ENCODE measurements at places on chromosomes 5 and 9. TPM values are rescaled to one million over a fixed set of nuclear protein-coding genes. Genes with fewer than 3 reads are reported as not detected.
A peak's percentile ranks its signal among the peaks of the same experiment; 100 is the strongest.

GRCh38 chr5:71786337-71787055 lies 67.4 kb downstream of the CARTPT start:
- no peak for DNase-seq

DNA sequence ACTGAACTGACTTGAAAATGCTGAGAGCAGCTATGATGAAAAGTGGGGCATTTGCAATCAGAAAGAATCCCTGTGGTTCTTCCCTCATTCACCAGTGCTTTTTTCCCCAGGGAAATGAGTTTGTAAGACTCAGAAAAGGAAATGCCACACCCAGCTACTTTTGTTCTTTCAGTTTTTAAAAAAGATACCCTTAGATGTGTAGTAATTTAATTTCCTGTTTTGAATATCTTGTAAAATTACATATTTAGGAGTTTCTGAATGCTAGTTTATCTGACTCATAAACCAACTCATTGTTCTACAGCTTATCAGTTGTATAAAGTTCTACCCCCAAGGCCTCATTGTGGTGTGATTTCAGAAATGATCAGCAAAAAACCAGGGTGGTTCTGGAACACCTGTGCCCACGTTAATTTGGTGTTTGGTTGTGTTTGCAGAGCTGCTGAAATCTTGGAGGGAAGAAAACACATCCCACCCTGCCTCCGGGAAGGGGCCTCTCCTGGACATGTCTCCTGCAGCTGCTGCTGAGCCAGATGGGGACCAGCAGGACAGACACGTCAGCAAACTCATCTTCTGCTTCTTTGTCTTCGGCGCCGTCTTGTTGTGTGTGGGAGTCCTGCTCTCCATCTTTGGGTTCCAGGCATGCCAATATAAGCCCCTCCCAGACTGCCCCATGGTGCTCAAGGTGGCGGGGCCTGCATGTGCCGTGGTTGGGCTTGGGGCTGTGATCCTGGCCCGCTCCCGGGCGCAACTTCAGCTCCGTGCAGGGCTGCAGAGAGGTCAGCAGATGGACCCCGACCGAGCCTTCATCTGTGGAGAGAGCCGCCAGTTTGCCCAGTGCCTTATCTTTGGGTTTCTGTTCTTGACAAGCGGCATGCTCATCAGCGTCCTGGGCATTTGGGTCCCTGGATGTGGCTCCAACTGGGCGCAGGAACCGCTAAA lies 2.8 kb downstream of the TMEM171 start:
- peak; percentile 38 for DNase-seq

- no peak for DNase-seq
Observed at GRCh38 chr5:97877588-97877987, 694.5 kb upstream of the RIOK2 start.

GRCh38 chr5:149852641-149853330 lies 91.8 kb downstream of the PDE6A start:
- DNase-seq: peak; percentile 72

- no peak for DNase-seq
Observed at GRCh38 chr5:166117072-166118066, 2174.1 kb upstream of the WWC1 start.

DNA sequence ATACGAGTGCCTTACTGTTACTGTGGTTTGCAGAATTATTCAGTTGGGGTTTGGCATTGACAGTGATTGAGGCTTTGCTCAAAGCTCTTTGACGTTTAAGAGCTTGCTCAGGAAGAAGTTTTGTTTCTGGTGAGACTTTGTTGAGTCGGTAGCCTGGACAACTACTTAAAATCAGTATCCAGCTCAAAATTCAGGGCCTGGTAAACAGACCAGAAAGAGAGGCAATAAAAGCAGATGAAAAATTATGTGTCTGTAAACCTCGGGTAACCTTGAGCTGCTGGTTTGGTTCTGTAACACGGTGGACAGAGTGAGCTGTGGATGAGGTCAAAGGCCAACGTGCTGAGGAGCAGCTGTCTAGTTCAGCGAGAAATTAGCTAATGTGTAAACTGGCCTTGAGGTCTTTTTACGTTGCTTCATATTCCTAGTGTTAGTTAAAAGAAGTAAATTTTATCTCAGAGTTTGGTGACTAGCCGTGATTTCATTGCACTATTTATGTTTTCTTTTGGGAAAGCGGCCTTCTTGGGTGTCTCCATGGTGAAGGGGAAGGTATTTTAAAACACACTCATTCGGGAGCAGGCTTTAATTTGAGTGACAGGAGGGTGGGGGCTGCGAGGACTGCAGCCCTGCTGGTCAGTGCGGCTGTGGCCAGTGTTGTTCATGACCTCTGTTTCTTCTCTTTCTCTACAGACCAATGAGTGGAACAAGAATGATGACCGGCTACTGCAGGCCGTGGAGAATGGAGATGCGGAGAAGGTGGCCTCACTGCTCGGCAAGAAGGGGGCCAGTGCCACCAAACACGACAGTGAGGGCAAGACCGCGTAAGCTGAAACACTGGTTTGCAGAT lies 82.0 kb upstream of the TTC23L start:
- DNase-seq: no peak

ENTREP1 gene
- total RNA-seq: not detected

DNA sequence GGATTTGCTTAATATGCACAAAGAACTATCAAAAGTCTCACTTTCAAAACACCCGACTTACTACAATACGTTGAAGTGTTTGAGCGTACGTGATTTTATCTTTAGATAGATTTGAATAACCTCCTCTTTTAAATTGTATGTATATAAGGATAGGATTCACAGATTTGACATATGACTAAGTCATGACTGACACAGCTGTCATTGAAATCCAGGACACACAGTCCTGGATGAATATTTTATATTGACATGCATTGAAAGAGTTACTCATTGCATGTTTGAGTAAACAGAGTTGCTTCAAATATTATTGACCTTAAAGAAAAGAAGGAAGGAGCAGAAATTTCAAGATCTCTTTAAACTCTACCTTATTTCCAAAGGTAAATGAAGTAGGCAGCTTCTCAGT lies 3.3 kb downstream of the MUSK start:
- no peak for DNase-seq

DNA sequence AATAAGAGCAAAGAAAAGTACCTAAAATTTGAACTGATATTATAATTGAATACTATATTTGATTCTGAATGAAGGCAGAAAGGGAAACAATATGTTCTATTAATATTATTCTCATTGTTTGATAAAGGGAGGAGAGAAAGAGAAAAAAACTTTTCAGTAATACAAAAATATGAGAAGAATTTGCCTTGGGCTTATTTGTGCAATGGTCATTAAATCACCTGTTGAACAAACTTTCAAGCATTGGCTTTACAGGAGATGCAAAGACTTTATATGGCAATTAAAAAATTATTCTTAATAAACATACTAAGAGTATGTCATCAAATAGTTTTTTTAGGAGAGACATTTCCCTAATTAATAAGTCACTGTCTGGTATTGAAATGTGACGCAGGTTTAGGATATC lies 85.0 kb downstream of the CSNK1G3 start:
- no peak for DNase-seq

FGFR4 gene
- total RNA-seq: 0.62 TPM

DNA sequence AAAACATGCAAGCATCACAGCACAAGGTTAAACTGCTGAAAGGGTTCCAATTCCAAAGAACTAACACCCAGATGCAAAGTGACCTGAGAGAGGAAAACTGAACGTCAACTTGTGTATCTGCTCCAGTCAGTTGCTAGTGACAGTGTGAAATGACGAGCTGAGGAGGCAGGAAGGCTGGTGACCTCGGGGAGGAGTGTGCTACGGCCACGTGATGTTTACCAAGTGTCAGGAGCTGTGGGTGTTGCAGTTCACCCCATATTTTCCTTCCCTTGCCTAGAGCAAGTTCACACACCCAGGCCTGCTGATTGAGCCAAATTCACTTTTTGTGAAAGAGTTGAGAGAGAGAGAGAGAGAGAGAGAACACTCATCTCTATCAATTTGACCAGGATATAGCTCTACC lies 231.6 kb upstream of the ANKH start:
- no peak for DNase-seq

GRCh38 chr9:91746904-91747303 lies 203.1 kb downstream of the ROR2 start:
- peak; percentile 36 for DNase-seq

INSL6 gene
- total RNA-seq: not detected

GRCh38 chr5:56264417-56265025 lies 31.4 kb upstream of the ANKRD55 start:
- DNase-seq: peak; percentile 68

GRCh38 chr9:119853126-119853525 lies 483.9 kb upstream of the BRINP1 start:
- no peak for DNase-seq

- peak; percentile 99 for DNase-seq
Observed at GRCh38 chr5:38783011-38783561, 62.7 kb upstream of the OSMR start.

TXNDC8 gene
- total RNA-seq: not detected

- no peak for DNase-seq
Observed at GRCh38 chr5:11792621-11793020, 111.6 kb downstream of the CTNND2 start.

DNA sequence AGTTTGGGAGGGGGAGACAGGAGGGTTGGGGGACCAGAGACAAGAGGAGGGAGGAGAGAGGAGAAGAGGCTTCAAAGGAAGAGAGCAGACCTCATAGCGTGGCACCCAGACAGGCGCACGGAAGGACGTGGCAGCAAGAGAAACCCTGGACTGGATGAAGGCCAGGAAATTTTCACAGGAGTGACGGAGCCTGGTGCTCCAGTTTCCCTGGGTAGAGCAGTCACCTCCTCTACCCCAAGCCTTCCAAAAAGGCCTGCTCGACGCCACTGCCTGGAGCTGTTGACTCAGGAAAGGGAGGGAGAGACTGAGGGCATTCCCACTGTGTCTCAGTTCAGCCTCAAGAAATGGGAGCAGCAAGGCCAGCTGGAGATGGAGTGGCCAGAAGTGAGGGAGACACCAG lies 19.3 kb downstream of the AK8 start:
- no peak for DNase-seq

- DNase-seq: no peak
Observed at GRCh38 chr5:111124793-111125192, 32.6 kb downstream of the WDR36 start.

DNA sequence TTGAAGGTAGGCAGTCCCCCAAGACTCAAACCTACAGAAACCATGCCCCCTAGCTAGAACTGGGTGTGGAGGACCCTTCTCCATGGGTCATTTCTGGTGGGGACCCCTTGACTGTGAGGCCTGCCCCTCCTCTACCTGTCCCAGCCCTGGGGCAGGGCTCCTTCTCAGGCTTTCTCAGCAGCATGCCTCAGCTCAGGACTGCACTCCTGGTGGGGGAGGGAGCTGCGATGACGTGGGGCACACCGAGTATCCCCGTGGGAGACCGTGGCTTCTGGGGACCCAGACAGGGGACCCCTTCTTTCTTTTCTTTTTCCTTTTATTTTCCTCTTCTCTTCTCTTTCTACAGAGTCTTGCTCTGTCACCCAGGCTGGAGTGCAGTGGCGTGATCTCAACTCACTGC lies 27.0 kb upstream of the PITX1 start:
- no peak for DNase-seq

- DNase-seq: peak; percentile 76
Observed at GRCh38 chr5:25006734-25007133, 362.0 kb upstream of the CDH10 start.

GRCh38 chr9:121558473-121558872 lies 58.8 kb upstream of the GGTA1 start:
- no peak for DNase-seq

SPATA31C1 gene
- not detected for total RNA-seq

Data from M059J (cell line).